ENCODE measurements at places on chromosomes 2 and 18.

- DNase-seq, result no peak
These were observed 362.7 kb upstream of the SLC8A1 start for GRCh38 chr2:40814616-40815015.

GRCh38 chr2:117983040-117983439 is 30.8 kb downstream of the CCDC93 start:
- no peak for DNase-seq

DNA sequence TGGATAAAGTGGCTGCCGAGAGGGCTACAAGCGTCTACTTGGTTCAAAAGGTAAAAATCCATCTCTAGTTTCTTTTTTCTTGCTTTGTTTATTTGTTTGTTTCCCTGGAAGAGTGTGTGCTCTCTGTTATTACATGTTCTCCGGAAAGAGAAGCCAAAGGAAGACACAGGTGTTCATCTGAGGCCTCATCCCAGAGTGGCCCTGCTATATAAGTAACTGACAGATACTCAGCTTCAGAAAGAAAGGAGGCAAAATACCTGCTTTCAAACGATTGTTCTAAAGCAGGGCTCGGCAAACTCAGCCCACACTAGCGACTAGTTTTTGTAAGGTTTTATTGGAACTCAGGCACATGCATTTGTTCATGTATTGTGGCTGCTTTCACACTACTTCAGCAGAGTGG is 140.0 kb upstream of the ALPP start:
- DNase-seq, result no peak

DNA sequence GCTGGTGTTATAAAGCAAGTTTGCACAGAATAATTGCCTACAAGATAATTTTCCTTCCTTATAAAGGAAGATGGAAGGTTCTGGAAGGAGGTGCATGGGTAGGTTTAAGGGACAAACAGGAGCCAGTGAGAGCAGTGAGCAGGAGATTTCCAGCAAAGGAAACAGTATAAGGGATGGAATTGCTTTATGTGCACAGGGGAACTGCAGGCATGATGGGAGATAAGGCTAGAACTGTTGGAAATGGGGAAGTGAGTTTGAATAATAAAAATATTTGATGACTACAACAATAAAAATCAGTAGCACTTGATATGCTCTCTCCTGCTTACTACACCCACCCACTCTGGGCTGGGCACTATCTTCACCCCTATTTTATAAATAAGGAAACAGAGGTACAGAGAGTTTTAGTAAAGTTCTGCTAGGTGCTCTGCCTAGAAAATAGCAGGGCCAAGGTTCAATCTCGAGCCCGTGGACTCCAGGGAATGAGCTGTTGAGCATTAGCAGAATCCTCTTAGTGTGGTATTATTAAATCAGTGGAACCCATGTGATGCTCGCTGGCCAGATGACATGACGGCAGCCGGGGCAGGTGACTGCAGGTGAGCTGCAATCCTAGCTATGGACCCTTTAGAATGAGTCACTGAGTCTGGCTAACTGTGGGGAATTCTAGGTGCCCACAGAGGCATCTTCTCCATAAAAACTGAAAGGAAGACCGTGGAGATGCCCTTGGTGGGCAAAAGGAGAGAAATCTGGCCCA is 302.5 kb downstream of the PIEZO2 start:
- no peak for DNase-seq

GRCh38 chr18:63299837-63300745 is 19.5 kb downstream of the BCL2 start:
- DNase-seq, result peak; percentile 54

- no peak for DNase-seq
These were observed 770.7 kb upstream of the SLC8A1 start for GRCh38 chr2:41222593-41222992.
